ENCODE measurements at places on chromosomes 12 and 14. TPM values are rescaled to one million over a fixed set of nuclear protein-coding genes. Genes with fewer than 3 reads are reported as not detected.

DNA sequence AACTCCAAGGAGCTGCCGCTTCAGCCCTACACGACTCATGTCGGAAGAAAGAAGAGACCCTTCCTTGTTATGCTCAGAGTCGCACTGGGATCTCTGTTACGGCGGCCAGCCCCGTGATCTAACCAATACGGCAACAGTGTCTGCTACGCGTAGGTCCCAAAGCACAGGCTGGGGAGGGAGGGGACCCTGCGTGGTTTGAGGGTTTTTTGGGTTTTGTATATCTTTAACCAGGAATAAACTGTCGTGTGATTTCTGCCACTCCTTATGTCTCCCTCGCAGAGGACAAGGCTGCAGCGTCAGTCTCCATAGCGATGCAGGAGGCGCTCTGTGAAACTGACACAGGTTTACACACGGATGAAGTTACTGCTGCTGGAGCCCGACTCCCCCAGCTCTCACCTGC lies 60.0 kb upstream of the DIO3 start:
- no peak overlapping the region for H3K27ac ChIP-seq
- H3K4me1 ChIP-seq = no peaks in the 10 kb centered on the region
- no peak overlapping the region for H3K4me3 ChIP-seq
- no peaks in the 10 kb centered on the region for H3K36me3 ChIP-seq
- peak; percentile 60 for DNase-seq
- H3K27me3 ChIP-seq = no peaks in the 10 kb centered on the region

GRCh38 chr14:103070263-103070885 lies 13.0 kb upstream of the CDC42BPB start:
- no peaks in the 10 kb centered on the region for H3K36me3 ChIP-seq
- H3K27me3 ChIP-seq = no peaks in the 10 kb centered on the region
- no peak overlapping the region for H3K4me3 ChIP-seq
- no peak overlapping the region for H3K27ac ChIP-seq
- DNase-seq = no peak
- H3K4me1 ChIP-seq = no peaks in the 10 kb centered on the region

DNA sequence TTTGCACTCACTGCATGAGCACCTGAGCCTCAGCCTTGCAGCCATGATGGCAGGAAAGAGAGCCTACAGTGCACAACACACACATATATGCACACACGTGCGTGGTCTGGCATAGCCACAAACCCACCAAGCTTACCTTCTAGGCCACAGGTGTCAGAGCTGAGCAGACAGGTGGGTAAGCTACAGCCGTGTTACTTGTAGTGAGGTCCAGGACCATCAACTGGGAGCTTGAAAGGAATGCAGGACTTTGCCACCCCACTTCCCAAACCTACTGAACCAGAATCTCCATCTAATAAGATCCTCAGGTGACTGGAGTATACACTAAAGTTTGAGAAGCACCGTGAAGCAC lies 2.7 kb downstream of the ASIC1 start:
- no peak for DNase-seq
- H3K4me1 ChIP-seq = no peaks in the 10 kb centered on the region
- H3K36me3 ChIP-seq = no peaks in the 10 kb centered on the region
- no peak overlapping the region for H3K27ac ChIP-seq
- no peak overlapping the region for H3K4me3 ChIP-seq
- no peaks in the 10 kb centered on the region for H3K27me3 ChIP-seq

GRCh38 chr12:12700254-12700653 lies 4.3 kb upstream of the GPR19 start:
- no peak overlapping the region for H3K4me3 ChIP-seq
- H3K4me1 ChIP-seq = no peaks in the 10 kb centered on the region
- H3K27me3 ChIP-seq = no peaks in the 10 kb centered on the region
- no peak overlapping the region for H3K27ac ChIP-seq
- no peaks in the 10 kb centered on the region for H3K36me3 ChIP-seq
- DNase-seq = no peak

MORN3 gene
- not detected for total RNA-seq

DPPA3 gene
- total RNA-seq = not detected

Measured in aorta (tissue), 5 donors.